ENCODE measurements at places on chromosomes 11 and 22.

DNA sequence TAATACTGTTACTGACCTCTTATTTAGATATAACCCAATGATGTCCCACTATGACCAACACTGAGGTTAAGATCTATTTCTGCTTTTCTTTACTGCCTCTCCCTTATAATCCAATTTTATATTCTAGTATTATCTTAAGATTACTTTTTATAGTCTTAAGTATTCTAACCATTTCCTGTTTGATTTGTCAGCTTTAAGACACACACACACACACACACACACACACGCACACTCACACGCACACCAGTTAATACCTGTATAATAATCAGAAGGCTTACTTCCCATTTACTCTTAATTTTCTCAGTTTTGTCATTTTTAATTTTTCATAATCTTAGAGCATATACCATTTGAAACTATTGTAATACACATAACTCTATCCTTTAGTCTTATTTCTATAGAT lies 226.0 kb upstream of the C11orf87 start:
- DNase-seq: no peak
- H3K27ac ChIP-seq: no peak overlapping the region
- no peaks in the 10 kb centered on the region for H3K4me1 ChIP-seq

- peak overlapping the region; percentile 24 for H3K27ac ChIP-seq
- H3K4me1 ChIP-seq: peaks cover 66% of the 10 kb centered on the region
Measured at GRCh38 chr11:126352934-126353801, 2.3 kb upstream of the ST3GAL4 start.

DNA sequence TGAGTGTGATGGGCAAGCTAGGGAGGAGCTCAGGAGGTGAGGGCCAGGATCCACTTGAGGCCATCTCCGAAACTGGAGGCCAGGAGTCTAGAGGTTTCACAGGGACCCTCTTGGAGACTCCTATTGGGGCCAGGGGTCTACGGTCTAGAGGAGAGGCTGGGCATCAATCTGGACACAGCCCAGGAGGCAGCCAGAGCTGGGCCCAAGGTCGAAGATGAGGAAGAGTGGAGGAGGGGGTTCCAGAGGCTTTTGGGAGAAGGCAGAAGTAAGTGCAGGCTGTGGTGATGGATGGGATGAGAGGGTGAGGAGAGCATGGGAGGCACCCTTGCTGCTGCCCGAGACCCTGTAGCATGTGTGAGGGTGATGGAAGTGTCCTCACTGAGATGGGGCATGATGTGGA lies 56.6 kb downstream of the LRRC32 start:
- H3K4me1 ChIP-seq: peaks cover 23% of the 10 kb centered on the region
- H3K27me3 ChIP-seq: no peaks in the 10 kb centered on the region
- no peaks in the 10 kb centered on the region for H3K36me3 ChIP-seq
- H3K27ac ChIP-seq: no peak overlapping the region

- H3K4me1 ChIP-seq: no peaks in the 10 kb centered on the region
- no peak overlapping the region for H3K27ac ChIP-seq
- H3K36me3 ChIP-seq: no peaks in the 10 kb centered on the region
- no peaks in the 10 kb centered on the region for H3K27me3 ChIP-seq
Measured at GRCh38 chr11:131896978-131897615, 526.7 kb downstream of the NTM start.

- no peak for DNase-seq
- H3K4me3 ChIP-seq: no peak overlapping the region
- peaks cover 72% of the 10 kb centered on the region for H3K4me1 ChIP-seq
- H3K27ac ChIP-seq: no peak overlapping the region
- no peaks in the 10 kb centered on the region for H3K27me3 ChIP-seq
Measured at GRCh38 chr11:83174008-83174407, 17.1 kb downstream of the PCF11 start.

DNA sequence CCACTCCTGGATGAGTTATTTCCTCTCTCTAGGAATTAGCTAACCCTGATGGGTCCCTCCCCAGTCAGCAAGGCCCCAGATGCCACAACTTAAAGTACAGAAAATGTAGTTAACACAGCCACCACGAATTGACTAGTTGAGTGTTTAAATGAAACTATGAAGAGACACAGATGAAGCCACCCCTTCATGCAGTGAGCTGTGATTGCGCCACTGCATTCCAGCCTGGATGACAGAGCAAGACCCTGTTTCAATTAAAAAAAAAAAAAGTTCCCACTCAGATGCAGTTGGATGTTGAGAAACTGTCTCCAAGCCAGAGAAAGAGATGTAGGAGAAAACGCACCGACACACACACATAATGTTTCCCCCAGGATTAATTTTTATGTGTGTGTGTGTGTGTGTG lies 53.3 kb downstream of the SCN3B start:
- DNase-seq: no peak
- no peaks in the 10 kb centered on the region for H3K4me1 ChIP-seq
- H3K4me3 ChIP-seq: no peak overlapping the region
- H3K27me3 ChIP-seq: no peaks in the 10 kb centered on the region
- H3K27ac ChIP-seq: no peak overlapping the region

DNA sequence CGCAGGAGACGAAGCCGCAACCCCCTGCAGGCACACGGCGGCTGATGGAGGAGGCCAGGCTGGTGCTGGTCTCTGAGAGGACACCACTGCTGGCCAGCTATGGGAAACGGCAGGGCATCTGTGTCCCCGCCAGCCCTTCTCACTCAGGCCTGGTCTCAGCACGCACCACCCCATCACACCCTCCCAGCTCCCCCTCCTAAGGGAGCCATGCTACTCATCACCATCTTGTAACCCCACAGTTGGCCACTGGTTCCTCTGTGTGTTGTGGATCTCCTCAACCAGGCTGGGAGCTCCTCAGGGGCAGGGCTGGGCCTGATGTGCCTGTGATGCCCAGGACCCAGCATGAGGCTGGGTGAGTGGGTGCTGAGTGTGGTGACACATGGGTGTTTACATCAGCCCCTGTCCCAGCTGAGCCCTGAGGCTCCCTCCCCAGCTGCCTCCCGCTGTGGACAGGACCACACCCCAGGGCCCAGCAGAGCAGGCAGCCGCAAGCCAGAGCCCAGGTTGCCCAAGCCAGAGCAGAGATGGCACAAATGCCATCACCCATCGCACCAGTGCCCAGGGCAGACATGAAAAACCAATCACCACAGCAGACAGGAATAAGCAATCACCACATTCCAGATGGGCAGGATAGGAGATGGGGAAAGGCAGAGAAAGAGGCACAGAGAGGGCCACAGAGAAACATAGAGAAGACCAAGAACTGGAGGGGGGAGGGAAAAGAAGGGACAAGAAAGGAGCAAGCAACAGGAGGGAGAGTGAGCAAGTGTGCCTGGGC lies 8.2 kb downstream of the ARVCF start:
- H3K4me3 ChIP-seq: no peak overlapping the region
- no peaks in the 10 kb centered on the region for H3K27me3 ChIP-seq
- no peak overlapping the region for H3K27ac ChIP-seq
- H3K36me3 ChIP-seq: no peaks in the 10 kb centered on the region
- no peaks in the 10 kb centered on the region for H3K4me1 ChIP-seq

DNA sequence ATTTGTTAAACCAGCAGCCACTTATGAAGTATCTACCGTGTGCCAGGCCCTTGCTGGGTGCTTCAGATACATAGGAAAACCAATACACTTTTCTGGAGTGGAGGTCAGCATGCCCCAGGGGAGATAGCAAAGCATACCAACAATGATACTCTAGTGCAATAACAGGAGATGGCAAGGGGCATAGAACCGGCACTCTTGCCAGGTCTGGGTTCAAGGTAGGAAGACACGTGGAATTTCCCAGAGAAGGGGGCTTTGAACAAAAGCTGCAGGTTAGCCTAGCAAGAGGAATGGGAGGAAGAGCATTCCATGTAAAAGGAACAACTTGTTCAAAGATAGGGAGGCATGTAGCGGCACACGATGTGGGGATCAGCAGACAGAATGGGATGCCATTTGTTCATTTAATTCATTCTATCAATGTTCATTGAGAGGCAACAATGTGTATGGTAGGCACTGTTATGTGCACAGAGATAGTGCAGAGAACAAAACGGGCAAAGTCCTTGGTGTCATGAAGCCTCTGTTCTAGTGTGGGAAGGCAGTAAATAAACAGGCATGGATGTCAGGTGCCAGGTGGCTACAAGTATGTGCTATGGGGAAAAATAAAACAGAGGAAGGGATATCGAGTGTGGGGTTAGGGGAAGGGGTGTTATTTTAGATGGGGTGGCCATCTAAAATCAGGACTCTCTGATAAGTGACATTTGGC lies 162.6 kb upstream of the E2F8 start:
- no peak for DNase-seq
- no peaks in the 10 kb centered on the region for H3K4me1 ChIP-seq
- no peak overlapping the region for H3K4me3 ChIP-seq
- no peaks in the 10 kb centered on the region for H3K27me3 ChIP-seq

- H3K4me1 ChIP-seq: no peaks in the 10 kb centered on the region
- H3K27ac ChIP-seq: no peak overlapping the region
- no peaks in the 10 kb centered on the region for H3K36me3 ChIP-seq
- H3K27me3 ChIP-seq: no peaks in the 10 kb centered on the region
- no peak overlapping the region for H3K4me3 ChIP-seq
Measured at GRCh38 chr11:131938351-131938751, 567.9 kb downstream of the NTM start.

DNA sequence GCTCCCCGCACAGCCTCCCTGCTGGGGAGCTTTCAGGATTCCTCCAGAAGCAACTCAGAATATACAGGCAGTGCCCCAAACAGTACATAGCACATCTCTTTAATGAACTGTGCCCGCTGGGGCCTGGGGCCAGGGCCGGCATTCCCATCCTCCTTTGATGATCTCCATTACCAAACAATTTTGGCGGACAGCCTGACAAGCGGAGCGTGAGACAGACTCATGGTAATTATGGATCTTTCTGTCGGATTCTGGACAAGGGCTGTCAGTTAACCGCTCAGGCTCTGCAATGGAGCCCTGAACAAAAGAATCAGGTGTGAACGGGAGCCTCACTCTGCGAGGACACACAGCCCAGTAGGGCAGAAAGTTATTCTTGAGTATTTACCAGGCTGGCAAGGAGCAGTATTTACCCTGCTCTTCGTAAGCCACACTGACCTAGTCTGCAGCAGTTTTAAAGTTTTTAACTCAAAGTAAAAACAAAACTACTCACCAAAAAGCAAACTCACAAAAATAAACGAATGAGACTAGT lies 174.0 kb downstream of the TBC1D22A start:
- no peak for DNase-seq
- no peaks in the 10 kb centered on the region for H3K27me3 ChIP-seq
- peaks cover 19% of the 10 kb centered on the region for H3K4me1 ChIP-seq
- peak overlapping the region; percentile 31 for H3K27ac ChIP-seq
- H3K36me3 ChIP-seq: no peaks in the 10 kb centered on the region

DNA sequence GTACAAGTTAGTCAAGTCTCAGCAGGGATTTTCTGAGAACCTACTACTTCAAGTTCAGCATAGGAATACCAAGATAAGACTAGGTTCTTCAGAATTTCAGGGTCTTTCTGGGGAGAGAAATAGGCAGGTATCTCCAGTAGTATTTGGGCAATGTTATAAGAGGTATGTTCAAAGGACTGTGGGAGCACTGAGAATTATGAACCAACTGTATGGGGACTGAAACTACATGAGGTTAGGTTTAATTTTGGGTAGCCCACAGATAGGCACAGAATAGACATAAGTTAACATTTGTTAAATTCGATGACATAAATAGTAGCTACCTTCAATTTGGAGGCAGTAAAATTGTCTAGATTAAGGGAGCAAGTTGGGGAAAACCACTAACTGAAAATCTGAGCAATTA lies 9.2 kb upstream of the GAB2 start:
- no peaks in the 10 kb centered on the region for H3K27me3 ChIP-seq
- no peak for DNase-seq
- no peaks in the 10 kb centered on the region for H3K36me3 ChIP-seq
- no peak overlapping the region for H3K27ac ChIP-seq
- no peak overlapping the region for H3K4me3 ChIP-seq

GRCh38 chr11:15683528-15683927 lies 568.8 kb downstream of the INSC start:
- DNase-seq: no peak
- no peaks in the 10 kb centered on the region for H3K36me3 ChIP-seq
- H3K4me3 ChIP-seq: no peak overlapping the region
- no peaks in the 10 kb centered on the region for H3K27me3 ChIP-seq
- H3K4me1 ChIP-seq: no peaks in the 10 kb centered on the region

All from esophagus squamous epithelium (tissue), 5 donors.